ENCODE measurements at places on chromosomes 6 and 20.

GRCh38 chr6:85585741-85586140 is 7.9 kb downstream of the SNX14 start:
- no peak for DNase-seq

- no peak for DNase-seq
These were observed 121.2 kb downstream of the SGK1 start for GRCh38 chr6:134196568-134197193.

DNA sequence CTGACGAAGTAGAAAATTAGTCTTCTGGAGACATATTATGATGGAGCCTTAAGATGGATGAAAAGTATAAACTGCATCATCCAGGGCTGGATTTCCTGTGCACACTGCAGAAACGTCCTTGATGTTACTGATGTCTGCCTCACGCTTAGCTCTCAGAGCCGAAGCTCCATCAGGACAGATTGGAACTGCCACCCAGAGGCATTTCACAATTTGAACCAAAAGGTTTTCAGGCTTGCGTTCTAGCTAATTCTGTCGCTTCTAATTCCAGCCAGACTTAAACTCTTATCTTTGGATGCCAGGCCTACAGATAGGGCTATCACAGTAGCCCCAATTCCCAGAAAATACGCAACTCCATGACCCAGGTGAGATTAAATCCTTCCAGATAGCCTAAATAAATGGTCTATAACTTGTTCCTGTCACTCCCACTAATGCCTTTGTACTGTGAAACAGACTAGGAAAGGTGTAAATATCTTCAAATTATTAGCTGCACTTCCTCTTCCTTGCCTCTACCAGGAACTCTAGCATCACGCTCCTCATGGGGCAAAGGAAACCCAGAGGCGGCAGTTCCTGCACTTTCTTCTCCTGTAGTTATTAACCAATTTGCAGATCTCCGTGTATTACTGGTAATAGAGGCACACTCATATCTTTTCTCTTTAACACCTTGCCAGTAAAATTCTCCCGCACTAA is 634.6 kb downstream of the PRKN start:
- no peak for DNase-seq

GRCh38 chr6:75285283-75285639 is 669 bp upstream of the TMEM30A start:
- no peak for DNase-seq

GRCh38 chr20:53079261-53079691 is 107.1 kb downstream of the TSHZ2 start:
- no peak for DNase-seq

Measured in activated naive CD4-positive, alpha-beta T cell (primary cell).